ENCODE measurements at places on chromosomes 3 and 15.
A peak's percentile ranks its signal among the peaks of the same experiment; 100 is the strongest.

DNA sequence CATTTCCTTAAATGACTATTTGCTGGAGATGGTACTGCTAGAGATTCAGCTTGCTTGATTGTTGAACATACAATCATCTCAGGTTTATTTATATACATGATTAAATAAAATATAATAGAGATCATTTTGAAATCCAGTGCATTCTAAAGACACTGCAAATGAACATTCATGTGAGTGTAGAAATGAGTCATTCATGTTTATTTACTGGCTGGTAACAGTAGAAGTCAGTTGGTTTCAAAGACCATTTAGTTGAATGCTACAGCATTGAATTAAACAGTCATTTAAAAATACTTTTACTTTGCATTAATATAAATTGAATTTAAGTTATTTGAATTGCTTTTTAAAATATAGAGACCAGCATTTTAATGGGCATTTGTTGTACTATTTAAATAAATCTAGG is 551.9 kb upstream of the GOLIM4 start:
- DNase-seq = no peak

DNA sequence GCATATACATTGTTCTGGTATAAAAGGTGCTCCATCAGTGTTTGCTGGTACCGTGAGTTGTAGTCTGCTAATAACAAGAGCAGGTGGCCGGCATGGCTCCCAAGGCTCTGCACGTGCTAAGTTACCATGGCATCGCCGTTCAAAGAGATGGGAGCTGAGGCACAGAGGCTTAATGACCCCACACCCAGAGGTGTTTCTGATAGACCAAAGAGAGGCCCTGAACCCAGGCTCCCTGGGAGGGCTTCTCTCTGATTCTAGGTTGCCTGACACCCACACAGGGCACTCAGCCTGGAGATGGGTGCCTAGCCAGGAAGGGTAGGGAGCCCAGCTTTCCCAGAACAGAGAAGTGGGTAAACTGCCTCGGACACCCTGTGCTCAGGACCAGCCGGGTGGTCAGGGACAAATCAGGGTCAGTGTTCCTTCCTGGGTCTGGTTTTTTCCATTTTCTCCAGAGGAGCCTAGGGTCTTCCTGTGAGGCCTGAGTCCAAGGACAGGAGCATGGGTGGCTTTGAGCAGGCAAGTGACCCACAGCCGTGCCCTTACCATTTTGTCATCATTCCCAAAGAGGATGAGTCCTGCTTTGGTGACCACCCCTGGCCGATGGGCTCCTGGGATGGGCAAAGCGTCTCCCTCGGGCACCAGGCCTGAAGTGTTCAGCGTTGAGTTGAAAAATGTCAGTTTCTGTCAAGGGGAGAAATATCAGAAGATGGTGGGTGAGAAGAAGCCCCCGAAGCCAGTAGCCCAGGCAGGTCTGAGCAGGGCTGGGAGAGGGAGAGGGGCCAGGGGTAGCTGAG is 27.3 kb downstream of the ALDH1L1 start:
- DNase-seq = no peak

GRCh38 chr3:139848660-139849059 is 86.3 kb upstream of the CLSTN2 start:
- DNase-seq = no peak

DNA sequence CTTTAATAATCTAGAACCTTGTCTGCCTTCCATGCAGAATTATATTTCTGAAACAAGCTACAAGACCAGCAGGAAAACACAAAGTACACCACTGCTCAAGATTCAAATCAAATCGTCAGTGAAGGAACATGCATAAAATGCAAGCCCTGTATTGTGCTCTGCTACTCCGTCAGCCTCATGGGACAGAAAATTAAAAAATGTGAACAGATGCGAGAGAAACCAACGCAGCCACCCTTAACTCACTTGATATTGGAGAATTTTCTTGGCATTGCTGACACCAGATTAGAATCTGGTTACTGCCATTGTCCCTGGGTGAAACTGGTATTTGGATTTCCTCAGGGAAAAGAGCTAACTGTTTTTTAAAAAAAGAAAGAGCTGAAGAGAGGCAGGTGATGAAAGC is 23.6 kb downstream of the ANXA2 start:
- DNase-seq = no peak

DNA sequence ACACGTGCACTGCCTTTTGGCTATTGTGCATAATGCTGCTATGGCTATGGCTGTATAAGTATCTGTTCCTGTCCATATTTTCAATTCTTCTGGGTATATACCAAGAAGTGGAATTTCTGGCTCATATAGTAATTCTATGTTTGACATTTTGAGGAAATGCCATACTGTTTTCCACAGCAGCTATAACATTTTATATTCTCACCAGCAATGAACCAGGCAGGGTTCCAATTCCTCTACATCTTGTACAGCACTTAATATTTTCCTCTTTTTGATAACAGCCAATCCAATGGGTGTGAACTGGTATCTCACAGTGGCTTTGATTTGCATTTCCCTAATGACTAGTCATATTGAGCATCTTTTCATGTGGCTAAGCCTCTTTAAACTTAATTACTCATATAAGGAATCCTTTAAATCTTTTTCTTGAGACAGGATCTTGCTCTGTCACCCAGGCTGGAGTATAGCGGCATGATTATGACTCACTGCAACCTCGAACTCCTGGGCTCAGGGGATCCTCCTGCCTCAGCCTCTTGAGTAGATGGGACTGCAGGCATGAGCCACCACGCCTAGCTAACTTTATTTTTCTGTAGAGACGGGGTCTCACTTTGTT is 38.1 kb upstream of the IGDCC4 start:
- no peak for DNase-seq

GRCh38 chr15:77386626-77387025 is 33.3 kb downstream of the PEAK1 start:
- no peak for DNase-seq

DNA sequence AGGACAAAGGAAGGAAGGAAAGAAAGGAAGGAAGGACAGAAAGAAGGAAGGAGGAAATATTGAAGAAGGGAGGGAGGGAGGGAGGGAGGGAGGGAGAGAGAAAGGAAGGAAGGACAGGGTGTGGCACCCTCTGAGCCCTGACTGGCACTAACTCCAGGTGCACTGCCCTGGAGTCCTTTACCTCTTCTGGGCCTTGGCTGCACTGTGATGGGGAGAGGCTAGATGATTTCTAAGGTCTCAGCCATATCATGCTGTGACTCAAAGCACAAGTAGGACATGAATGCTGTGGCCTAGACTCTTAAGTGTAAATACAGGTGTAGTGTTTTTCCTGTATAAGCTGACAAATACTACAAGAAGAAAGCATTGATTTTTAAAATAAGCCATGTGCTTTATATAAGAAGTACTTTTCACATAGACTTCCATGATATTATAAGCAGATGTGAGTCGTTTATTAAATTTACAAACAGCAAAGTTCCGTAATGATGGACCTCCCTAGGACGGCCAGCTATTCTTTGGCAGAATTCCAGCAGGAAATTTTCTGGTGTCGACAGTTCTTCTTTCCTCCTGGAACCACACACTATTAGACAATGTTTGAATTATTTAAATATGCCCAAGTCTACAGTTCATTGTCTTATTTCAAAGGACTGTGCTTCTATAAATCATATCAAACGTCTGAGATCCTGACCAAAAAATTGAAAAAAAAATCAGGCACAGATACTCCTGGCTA is 213.8 kb upstream of the C2CD4B start:
- no peak for DNase-seq

- DNase-seq = peak; percentile 97
These were observed at the start of gene SKIL for GRCh38 chr3:170357176-170358041. TSS of gene SKIL (plus strand) at chr3:170357715. CDS start at chr3:170360332, 2,617 bp downstream.

- no peak for DNase-seq
These were observed 3.2 kb upstream of the TBC1D23 start for GRCh38 chr3:100257586-100257985.

GRCh38 chr3:12773030-12773709 is 14.1 kb upstream of the TMEM40 start:
- DNase-seq = no peak

DNA sequence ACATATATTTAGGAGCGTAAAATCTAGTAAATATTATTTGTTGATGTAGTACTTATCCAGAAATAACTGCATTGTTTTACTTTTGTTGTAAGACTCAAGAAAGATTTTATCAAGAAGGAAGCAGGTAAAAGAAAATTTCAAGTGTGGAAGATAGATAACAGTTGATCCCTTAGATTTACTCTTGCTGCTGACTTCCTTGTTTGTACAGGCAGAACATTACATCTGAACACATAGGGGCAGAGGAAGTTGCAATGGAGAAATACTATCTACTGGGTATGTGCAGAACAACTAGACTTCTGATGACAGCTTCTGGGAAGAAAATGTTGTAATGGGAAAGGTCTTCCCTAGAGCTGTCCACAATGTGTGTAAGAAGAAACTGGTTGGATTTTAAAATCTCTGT is 350.6 kb downstream of the NLGN1 start:
- no peak for DNase-seq

GRCh38 chr3:32078085-32078634 is 28.3 kb upstream of the GPD1L start:
- no peak for DNase-seq

DNA sequence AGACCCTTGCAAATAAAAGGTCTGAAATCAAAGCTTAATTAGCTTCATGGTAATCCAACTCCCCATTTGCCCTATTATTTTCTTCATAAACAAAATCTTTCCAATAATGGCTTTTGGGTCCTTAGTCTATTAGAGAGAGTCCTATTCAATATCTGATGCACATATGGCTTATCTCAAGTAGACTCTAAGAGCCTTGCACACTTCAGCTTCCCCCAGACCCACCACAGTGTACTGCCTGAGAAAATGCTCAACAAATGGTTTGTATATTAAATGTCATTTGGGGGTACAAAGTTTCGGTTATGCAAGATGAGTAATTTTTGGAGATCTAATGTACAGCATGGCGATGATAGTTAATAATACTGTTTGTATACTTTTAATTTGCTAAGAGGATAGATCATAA is 28.9 kb downstream of the FSTL1 start:
- no peak for DNase-seq

DNA sequence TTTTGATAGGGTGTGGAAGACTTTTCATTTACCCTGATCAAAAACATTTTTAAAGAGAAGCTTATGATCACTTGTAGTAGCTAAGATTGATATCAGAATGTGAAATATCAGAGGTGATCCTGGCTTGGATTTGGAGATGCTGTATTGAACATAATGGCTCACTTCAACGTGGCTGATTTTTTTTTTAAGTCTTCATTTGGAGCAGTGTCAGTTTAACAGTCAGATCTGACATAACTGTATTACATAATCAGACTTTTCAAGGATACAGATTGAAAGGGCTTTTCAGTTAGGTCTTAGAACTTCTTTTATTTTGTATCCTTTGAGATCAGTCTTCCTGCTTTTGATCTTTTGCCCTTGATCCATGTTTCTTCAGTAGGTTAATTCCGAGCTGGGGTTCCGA is 98.5 kb downstream of the ITPR1 start:
- no peak for DNase-seq

- no peak for DNase-seq
These were observed 59.5 kb upstream of the STXBP5L start for GRCh38 chr3:120848503-120848902.

- peak; percentile 1 for DNase-seq
These were observed 37.0 kb downstream of the FEM1B start for GRCh38 chr15:68314563-68314962.

DNA sequence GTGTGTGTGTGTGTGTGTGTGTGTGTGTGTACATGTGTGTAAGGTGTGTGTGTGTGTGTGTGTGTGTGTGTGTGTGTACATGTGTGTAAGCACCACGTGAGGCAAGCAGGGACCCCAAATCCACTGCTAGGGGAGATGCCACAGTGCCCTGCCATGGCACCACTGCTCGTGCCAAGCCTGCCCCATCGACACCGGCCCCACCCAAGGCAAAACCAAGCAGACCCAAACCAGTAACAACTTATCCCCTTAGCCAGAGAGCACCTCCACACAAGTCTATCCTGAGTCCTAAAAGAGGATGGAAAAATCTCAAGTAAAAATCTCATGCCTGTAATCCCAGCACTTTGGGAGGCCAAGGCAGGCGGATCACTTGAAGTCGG is 45.1 kb downstream of the BDH1 start:
- no peak for DNase-seq

GRCh38 chr3:143928541-143929255 is 42.9 kb upstream of the DIPK2A start:
- no peak for DNase-seq

DNA sequence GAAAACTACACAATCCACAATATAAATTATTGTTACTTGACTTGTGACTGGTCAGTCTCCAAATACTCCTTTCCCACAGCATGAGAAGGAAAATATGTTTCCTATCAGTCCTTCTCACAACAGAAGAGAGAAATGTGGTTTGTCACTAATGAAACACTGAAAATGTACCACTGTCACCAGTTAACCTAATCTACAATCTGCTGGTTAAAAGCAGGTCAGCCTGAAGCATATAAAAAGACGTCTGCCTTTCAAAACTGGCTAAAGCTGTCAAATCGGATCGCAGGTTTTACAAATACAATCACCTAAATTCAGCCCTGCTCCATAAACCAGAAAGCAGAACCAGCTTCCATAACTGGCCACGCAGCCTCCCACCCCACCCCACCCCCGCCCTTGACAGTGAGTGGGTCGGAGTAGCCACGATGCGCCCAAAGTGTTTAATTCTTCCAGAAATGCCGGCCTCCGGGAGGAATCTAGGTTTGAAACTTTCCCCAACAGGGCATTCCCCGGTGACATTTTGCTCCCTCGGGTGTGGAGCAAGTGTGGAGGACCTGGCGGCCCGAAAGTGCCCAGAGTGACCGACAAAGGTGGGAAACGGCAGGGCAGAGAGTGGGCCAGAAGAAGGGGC is 682 bp downstream of the ETFA start:
- DNase-seq = no peak

- DNase-seq = no peak
These were observed 22.2 kb downstream of the CP start for GRCh38 chr3:149199474-149199873.

DNA sequence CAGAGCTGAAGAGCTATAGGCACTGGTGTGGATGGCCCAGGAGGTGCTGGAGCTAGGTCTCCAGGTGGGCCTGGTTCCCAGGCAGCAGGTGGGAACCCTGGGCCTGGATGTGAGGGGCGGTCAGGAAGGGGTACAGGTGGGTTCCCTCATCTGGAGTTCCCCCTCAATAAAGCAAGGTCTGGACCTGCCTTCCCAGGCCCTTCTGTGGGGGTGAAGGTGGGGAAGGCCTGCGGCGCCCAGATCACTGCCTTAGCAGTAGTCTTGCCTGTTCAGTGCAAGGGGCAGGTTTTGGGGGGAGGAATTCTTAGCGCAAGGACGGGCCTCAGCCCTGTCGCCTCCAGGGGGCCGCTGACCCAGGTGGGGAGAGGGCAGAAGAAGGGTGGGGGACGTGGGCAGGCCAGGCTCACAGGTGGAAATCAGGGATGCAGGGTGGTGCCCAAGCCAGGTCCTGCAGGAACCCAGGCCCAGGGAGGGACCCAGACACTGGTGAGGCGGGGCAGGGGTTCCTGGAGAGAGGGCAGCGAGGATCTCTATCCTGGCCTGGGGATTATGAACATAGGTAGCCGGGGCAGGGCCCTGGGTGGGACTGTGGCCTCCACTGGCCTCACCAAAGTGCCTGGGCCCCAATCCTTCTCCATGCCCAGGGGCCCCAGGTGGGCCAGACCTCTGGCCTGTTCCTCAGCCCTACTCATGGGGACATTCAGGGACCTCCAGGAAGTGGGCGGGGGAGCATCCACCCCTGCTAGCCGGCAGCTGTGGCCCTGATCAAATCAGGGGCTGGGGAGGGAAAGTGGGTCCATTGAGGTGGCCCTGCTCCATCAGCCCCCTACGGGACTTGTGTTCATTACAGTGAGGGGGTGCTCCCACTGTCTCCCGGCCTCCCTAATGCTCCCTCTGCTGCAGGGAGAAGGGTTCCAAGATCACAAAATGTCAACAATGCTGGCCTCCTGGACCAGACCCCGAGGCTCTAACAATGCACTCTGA is 25.3 kb downstream of the HDAC11 start:
- DNase-seq = no peak
